WERI-Rb-1 (cell line): ENCODE measurements at places on chromosomes 12 and 14.

DNA sequence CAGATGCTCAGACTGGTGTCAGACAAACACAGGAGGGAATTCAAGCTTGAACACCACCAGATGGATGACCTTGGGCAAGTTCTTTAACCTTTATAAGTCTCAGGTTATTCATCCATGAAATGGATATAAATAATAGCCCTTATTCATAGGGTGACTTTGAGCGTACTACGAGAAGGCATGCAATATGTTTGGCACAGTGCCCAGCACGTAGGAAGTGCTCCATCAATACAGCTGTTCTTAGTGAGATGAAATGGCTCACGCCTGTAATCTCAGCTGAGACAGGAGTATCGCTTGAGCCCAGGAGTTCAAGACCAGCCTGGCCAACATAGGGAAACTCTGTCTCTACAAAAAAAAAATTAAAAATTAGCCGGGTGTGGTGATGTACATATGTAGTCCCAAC lies 84.8 kb upstream of the FICD start:
- DNase-seq, result no peak

DNA sequence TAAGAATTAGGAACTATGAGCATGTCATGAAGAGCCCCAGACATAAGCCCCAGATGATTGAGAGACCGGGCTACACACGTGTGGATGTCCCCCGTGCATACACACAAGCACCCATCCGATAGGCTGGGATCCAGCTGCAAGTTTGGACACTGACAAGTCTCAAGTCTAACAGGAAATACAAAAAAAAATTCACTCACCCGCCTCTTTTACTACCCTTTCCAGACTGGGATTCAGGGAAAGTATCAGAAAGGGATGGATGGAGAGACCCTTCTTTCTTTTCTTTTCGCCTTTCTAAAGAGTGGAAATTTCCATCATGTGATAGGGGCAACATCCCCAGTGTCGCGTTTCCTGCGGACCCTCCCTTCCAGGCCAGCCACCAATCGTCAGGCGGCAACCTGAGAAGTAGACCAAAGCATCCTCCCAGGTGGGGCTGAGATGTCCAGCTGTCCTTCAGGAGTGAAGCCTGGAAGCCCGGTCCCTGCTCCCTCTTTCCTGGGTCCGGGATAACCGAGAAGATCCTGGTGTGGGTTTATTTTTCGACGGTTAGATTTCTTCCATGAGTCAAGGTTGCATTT lies 6.4 kb upstream of the SLC38A4 start:
- DNase-seq, result no peak

DNA sequence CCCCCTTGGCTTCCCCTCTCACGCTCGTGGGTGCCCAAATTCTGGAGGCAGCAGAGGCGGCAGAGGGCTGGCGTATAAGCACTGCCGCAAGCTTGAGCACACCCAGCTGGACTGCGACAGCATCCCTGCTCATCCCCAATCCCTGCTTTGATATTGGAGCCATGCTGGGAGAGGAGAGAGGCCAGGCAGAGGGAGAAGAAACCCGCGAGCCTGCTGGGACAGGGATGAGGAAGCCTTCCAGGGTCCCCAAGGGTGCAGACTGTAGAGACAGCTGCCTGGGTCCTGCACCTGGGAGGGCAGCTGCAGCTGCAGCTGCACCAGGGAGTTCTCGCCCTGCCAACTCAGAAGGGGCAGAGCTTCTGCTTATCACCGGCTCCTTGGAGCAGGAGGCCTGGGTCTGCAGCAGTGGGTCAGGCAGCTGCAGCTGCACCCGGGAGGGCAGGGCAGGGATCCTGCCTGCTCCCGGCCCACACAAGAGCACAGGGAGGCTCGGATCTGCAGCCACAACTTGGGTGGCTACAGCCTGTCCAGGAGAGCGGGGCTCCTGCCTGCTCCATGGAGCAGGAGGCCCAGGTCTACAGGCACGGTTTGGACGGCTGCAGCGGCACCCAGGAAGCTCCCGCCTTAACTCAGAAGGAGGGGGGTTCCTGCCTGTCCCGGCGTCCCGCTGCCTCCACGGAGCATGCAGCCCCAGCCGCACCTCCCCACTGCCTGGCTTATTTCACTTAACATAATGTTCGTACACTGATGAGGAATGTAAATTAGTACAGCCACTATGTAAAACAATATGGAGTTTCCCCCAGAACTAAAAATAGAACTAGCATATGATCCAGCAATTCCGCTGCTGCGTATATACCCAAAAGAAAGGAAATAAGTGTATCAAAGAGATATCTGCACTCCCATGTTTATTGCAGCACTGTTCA lies 60.4 kb upstream of the SGPP1 start:
- DNase-seq, result no peak

DNA sequence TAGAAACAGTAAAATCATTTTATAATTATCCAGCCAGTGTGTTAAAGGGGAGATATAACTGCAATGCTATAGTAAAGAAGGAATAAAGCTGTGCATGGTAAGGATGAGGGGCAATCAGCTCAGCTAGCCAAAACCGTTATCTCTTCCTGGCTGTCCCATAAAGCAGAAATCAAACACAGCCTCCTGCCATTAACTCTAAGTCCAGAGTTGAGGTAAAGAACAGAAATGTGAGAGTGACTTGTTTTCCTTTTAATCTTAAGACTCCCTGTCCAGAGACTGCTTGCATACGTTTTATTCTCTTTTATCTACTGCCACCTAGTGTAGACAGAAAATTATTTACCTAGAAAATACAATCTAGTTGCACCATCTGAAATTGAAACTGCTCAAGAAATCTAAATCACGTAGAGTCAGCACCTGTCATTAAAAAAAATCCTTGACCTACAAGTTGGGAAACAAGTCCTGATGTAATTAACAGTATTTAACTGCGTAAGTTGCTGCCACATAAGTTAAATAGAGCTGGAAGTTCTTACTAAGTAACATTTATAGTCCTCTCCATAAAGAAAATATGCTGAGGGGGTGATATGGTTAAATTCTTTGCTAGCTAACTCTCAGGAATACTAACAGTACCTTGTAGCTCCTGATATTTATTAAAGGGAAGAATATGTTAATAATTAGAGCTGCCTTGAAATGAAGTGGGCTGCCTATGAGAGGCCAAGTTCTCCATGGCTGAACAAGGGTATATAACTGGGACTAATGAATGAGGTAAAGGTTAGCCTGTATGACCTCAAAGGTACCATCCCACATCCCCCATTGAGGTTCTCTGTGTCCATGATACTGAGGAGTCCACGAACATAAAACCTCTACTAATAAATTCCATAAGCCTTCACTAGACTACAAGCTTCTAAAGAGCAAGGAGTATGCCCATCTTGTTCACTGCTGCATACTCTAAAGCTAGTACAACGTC lies 62.7 kb downstream of the GALNT4 start:
- no peak for DNase-seq

- DNase-seq, result no peak
Measured at GRCh38 chr14:42112108-42112507, 505.4 kb downstream of the LRFN5 start.

- no peak for DNase-seq
Measured at GRCh38 chr14:53228966-53229365, 75.8 kb upstream of the DDHD1 start.

GRCh38 chr12:96029826-96030225 lies 5.6 kb downstream of the LTA4H start:
- no peak for DNase-seq

- no peak for DNase-seq
Measured at GRCh38 chr12:112759786-112760185, 31.8 kb upstream of the RPH3A start.

GRCh38 chr14:97061198-97061597 lies 264.0 kb downstream of the VRK1 start:
- no peak for DNase-seq

DNA sequence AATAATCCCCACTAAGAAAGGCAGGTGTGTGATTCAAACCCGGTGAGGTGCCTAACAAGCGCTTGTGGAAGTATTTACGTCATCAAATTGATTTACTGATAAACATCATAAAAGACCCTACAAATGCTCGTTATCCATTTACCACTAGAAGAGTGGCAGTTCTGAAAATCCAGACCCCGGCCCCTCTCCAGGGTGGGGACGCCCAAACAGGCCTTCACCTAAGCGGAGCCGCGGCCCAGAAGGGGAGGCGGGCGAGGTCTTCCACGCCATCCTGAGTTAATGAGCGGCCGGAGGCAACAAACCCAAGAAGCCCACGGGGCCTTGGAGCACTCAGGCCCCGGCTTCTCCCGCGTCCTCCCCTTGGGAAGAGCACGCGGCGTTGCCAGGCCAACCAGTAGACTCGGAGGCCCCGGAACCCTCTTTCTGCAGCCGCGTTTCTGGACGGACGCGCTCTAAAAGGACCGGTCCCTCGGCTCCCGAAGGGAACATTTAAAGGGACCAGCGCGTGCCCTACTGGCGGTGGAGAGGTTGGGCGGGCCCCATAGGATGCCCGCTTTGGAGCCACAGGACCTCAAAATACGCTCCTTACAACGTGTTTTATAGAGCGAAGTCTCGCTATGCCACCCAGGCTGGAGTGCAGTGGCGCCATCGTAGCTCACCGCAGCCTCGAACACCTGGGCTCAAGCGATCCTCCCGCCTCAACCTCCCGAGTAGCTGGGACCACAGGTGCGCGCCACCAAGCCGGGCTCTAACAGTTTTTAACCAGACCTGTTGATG lies 3.5 kb downstream of the PTPN21 start:
- DNase-seq, result no peak

GRCh38 chr14:53608369-53608768 lies 348.3 kb downstream of the BMP4 start:
- DNase-seq, result no peak

- DNase-seq, result no peak
Measured at GRCh38 chr14:99037777-99038430, 234.1 kb downstream of the BCL11B start.

- no peak for DNase-seq
Measured at GRCh38 chr12:57528831-57529555, 6.4 kb downstream of the MBD6 start.

DNA sequence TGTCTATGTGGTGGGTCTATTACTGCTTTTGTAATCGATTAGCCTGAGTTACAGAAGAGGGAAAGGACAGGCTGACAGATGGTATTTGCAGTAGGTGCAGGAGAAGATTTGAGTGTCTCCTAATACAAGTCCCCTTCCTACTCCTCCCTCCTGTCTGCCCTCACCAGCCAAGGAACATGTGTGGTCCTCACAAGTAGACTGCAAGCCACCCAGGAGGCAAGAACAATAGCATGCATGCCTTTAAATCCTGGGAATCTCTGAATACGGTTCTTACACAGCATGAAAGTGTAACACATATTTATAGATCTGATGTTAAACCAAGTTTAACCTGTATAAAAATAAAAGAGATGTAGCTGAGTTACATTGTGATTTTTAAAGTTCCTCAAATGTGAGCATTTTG lies 117.0 kb downstream of the PTCSC3 start:
- no peak for DNase-seq

GRCh38 chr12:93200291-93200917 lies 177.3 kb upstream of the NUDT4 start:
- DNase-seq, result no peak

DNA sequence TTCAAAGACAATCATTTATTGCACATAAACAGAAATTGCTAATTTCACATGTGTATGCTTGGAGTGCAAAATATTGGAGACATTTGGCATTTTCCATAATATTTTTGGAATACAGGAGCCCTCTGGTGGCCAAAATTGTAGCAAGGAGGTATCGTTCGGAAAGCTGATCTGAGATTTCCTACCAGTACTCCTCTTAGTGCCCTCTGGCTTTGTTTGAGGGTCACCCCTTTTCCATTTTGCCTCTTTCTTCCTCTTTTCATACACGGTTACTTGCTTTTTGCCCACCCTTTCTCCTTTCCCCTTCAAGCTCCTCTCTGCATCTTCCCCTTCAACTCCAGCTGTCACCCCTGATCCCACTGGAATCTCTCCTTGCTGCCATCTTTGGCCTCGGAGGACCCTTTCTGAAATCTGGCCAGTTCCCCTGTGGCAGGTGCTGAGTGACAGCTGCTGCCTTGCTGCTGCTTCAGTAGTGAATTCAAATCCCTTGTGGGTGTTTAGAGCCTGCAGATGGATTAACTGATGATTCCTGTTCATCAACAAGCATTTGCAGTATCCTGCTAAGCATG lies 164.6 kb upstream of the PARP11 start:
- DNase-seq, result peak; percentile 49

GRCh38 chr12:25074954-25075353 lies 120.0 kb downstream of the DNAI7 start:
- DNase-seq, result no peak

- DNase-seq, result no peak
Measured at GRCh38 chr14:93720076-93720815, 68.0 kb downstream of the PRIMA1 start.

DNA sequence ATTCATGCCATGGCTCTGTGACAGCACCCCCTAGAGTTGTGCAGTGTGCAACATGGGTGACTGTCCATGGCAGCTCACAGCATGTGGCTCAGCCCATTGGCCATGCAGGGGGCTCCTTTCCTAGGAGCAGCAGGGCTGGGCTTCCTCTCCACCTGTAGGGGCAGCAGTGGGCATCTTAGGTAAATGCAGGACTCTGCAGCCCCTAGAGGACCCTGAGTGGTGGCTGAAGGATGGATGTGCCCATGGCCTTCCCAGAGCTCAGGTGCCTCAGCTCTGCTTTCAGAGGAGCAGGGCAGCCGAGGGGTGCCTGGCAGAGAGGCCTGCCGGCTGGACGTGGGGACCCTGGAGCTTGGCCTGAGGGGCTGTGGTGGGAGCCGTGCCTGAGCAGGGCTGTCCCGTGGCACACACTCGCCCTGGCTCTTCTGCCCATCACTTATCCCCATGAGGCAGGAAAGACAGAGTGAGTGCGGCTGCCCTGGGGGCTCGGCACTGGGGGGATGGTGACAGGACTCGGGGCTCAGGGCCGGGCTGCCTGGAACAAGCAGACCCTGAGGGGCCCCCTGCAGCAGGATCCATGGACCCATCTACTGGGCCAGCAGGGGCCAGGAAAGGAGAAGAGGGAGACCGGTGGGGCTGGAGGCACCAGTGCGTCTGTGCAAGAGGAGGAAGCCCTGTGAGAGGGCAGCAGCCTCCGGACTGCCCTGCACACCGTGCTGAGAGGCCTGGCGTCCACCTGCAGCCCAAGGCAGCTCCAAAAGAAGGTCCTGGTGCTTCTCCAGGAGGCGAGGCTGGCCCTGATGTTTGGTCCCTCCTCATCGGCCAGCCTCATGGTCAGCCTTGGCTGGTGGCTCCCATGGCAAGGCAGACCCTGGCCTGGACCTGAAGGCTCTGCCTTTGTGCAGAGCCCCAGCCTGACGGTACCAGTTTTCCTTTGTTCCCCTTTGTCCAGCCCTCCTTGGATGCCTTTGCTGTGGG lies 7.6 kb downstream of the ADSS1 start:
- peak; percentile 71 for DNase-seq

DNA sequence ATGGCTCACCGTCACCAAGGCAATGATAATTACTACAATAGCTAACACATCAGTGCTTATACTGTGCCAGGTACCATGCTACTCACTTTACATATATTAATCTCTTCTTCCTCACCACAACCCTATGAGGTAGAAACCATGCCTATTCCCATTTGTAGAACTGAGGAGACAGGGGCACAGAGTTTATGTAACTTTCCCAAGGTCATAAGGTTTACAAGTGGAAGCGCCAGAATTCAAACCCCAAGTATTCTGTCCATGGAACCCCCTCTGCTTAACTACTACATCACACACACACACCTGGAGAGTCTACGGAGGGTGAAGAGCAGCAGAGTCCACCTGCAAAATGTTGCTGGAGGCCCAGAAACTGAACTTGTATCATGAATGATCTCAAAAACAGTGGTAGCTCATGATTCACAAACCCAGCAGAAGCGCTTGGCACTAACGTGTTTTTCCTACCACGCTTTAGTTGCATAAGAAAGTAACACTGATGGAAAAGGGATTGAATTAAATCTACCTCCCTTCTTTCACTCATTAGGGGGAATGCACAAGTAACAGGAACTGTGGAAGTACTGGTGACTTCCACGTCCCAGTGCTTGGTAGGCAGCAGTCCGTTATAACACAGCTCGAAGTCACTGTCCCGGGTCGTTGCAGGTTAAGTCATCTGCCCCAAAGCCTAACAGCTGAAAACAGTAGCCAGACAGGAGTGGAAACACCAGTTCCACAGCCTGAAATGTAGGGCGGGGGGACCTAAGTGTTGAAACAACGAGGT lies 2.0 kb downstream of the ITPR2 start:
- DNase-seq, result no peak
